ENCODE measurements at places on chromosomes 12 and 14.

GRCh38 chr14:73764406-73765280 is 50.5 kb upstream of the PNMA1 start:
- peak; percentile 78 for DNase-seq

DNA sequence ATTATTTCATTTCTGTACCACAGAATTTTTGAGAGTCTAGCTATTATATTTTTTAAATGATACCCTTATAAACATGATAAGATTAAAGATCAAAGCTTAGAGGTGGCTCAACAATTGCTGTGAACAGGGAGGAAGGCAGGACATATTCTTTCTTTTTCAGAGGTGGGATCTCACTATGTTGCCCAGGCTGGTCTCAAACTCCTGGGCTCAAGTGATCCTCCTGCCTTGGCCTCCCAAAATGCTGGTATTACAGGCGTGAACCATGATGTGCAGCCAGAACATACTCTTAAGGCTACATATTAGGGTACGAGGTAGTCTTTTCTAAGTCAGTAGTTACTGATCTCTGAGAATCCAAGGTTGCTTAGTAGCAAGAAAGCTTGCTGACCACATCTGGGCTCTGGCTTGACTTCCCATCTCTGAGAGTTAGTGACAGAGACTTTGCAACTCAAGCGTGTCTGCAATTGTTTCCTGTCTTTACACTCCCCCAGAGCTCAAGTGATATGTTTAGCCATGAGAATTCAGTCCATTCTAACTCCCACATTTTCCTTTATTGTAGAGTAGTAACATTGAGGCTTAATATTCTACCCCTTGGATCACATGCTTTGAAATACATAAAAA is 8.6 kb downstream of the RAB5B start:
- DNase-seq, result no peak

GRCh38 chr12:79658221-79658620 is 32.5 kb downstream of the PAWR start:
- DNase-seq, result no peak

GRCh38 chr12:9588749-9589148 is 19.0 kb downstream of the KLRB1 start:
- DNase-seq, result no peak
